ENCODE measurements at places on chromosomes 16 and 17. TPM values are rescaled to one million over a fixed set of nuclear protein-coding genes. Genes with fewer than 3 reads are reported as not detected.

Gene DHRS7C
- not detected for total RNA-seq

Gene ITGB4
- total RNA-seq: 0.69 TPM

Gene ACSM2A
- not detected for total RNA-seq

Gene GPRC5C
- total RNA-seq: 15.0 TPM

Gene DPH1
- total RNA-seq: 36.1 TPM

Gene KRTAP9-8
- total RNA-seq: not detected

Gene CD300LG
- total RNA-seq: not detected

Gene CDH8
- 0.13 TPM for total RNA-seq

Gene SLC9A5
- total RNA-seq: 3.4 TPM

Gene TMEM88
- 0.13 TPM for total RNA-seq

Gene ZPBP2
- not detected for total RNA-seq

Gene ADAM11
- 0.79 TPM for total RNA-seq

All from smooth muscle cell of the pulmonary artery (primary cell).